Tibial artery (tissue), 4 donors: ENCODE measurements at places on chromosomes 16 and 17.

GRCh38 chr17:2423271-2423670 lies 22.4 kb upstream of the MNT start:
- H3K4me1 ChIP-seq: no peaks in the 10 kb centered on the region
- DNase-seq: no peak
- peaks cover 16% of the 10 kb centered on the region for H3K36me3 ChIP-seq
- H3K27ac ChIP-seq: no peak overlapping the region
- H3K27me3 ChIP-seq: no peaks in the 10 kb centered on the region
- no peak overlapping the region for H3K4me3 ChIP-seq

DNA sequence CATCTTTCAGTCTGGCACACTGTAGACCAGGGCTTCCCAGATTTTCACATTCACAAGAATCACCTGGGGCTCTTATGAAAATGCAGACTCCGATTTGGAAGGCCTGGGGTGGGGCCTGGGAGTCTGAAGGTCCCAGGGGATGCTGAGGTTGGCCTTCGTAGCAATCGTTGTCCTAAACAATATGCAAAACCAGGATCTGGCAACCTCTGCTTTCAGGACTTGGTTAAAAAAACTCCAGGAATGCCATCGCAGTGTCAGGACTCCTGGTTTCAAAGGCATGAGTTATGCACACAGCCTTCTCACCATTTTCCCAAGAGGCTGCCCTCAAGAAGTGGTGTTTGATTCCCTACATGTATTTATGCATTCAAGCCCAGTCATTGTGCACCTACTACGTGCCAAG lies 6.7 kb downstream of the CLEC19A start:
- no peak for DNase-seq
- no peaks in the 10 kb centered on the region for H3K36me3 ChIP-seq
- H3K4me3 ChIP-seq: no peak overlapping the region

DNA sequence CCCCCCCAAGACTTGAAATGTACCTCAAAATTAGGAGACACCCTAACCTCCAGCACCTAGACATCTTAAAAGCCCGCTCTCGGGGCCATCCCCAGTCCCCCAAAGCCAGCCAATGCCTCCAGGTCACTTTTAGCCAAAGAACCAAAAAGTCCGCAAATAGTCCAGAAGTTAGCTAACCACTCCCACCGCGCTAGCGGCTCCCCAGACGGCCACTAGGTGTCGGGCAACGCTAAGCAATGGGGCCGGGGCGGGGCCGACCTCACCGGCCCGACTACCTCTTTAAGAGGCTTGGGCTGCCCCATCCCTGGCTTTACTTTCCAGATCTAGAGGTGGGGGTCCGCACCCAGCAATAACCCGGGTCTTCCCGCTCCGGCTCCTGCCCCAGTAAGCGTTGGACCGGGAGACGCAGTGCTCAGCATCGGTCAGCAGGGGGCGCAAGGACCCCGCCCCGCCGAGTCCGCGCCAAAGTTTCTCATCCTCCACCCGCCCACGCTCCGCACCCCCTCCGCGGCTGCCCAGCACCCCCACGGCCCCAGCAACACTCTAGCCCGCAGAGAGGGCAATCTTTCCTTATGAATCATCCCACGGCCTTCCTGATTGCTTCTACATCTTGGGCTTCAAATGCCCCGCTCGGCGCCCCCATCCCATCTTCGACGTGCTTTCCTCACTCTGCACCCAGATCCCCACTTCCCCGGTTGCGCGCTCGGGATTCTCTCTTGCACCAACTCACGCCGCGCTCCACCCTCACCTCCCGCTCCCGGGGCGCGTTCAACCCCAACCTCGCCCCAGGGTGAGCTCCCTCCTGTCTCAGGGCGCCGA lies 765 bp downstream of the COL1A1 start:
- DNase-seq: peak; percentile 93
- peaks cover 60% of the 10 kb centered on the region for H3K4me1 ChIP-seq
- peak overlapping the region; percentile 67 for H3K4me3 ChIP-seq
- H3K36me3 ChIP-seq: peaks cover 36% of the 10 kb centered on the region
- H3K27ac ChIP-seq: peak overlapping the region; percentile 98
- H3K27me3 ChIP-seq: no peaks in the 10 kb centered on the region

DNA sequence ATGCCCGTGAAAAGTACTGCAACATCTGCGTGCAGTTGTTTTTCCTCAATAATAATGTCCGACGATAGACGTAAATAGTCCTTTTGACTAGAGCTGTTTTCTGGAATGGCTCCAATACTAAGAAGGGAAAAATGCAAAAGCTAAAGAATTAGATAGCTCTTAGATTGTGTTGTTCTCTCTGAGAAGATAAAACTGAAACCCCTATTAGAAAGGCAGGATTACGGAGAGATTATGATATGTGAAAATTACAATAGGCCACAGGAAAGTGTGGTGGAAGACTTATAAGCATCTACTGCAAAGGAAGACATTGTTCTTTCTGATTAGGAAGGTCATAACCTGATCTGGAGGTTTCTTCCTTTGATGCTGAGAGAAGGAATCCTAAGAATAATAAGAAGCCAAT lies 33.5 kb upstream of the KCNJ16 start:
- no peaks in the 10 kb centered on the region for H3K4me1 ChIP-seq
- H3K36me3 ChIP-seq: no peaks in the 10 kb centered on the region
- no peak overlapping the region for H3K27ac ChIP-seq
- no peaks in the 10 kb centered on the region for H3K27me3 ChIP-seq

- no peak overlapping the region for H3K27ac ChIP-seq
- H3K36me3 ChIP-seq: no peaks in the 10 kb centered on the region
- no peak overlapping the region for H3K4me3 ChIP-seq
- no peak for DNase-seq
These were observed 8.6 kb upstream of the TEX19 start for GRCh38 chr17:82350182-82351030.

DNA sequence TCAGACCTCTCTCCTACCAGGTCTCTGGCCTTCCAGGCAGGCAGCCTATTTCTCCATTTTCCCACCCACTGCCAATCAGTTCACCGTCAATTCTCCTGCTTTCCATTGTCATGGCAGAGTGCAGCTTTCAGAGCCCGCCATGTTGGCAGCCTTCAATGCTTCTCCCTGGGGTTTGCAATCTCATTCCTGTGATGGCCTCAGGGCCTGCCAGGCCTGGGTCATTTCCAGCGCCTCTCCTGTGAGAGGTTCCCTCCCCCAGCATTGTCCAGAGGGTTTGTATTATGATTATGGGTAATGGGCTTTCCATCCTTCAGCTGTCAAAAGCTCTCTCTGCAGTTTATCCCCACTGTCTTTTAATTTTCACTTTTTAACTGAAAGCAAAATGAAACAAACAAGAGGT lies 716.6 kb upstream of the CDH8 start:
- H3K27me3 ChIP-seq: no peaks in the 10 kb centered on the region
- DNase-seq: no peak
- H3K36me3 ChIP-seq: no peaks in the 10 kb centered on the region
- no peaks in the 10 kb centered on the region for H3K4me1 ChIP-seq
- H3K27ac ChIP-seq: no peak overlapping the region

DNA sequence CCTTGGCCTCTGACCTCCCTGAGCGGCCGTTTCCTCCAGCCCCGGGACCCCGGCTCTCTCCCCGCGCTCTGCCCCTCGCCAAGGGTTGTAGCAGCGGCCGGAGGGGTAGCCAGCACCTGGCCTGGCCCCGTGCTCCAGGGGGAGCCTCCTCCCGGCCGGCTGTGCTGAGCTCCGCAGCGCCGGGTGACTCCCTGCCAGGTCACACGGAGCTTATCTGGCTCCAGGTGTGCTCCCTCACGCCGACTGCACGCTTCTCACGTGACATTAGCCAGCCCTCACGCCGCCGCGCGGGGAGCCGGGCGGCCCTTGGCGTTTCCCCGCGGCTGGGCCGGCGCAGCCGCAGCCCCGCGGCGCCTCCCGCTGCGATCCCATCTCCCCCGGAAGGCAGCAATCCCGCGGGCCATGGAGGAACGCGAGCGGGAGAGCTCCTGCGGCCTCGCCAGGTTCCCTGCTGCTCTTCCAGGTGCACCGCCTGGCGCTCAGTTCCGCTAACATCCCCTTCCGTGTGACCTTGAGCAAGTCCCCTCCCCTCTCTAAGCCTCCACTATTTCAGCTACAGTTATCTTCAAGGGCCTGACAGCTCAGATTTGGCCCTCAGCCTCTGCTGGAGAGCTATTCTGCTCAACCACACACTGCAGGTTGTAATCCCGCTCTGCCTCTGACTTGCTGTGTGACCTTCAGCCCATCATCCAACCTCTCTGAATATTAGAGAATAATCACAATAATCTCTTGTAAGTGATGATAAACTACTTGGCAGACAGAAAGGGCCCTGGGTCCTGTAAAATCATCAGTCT lies 3.4 kb downstream of the MYO18A start:
- H3K4me1 ChIP-seq: peaks cover 52% of the 10 kb centered on the region
- H3K27me3 ChIP-seq: no peaks in the 10 kb centered on the region
- DNase-seq: no peak
- H3K36me3 ChIP-seq: no peaks in the 10 kb centered on the region

- H3K4me3 ChIP-seq: no peak overlapping the region
- no peaks in the 10 kb centered on the region for H3K4me1 ChIP-seq
- DNase-seq: no peak
- no peak overlapping the region for H3K27ac ChIP-seq
- H3K27me3 ChIP-seq: no peaks in the 10 kb centered on the region
These were observed 22.2 kb upstream of the ADAMTS18 start for GRCh38 chr16:77457046-77457445.

GRCh38 chr17:67297454-67297960 lies 52.5 kb upstream of the HELZ start:
- H3K27me3 ChIP-seq: peaks cover 6% of the 10 kb centered on the region
- peaks cover 5% of the 10 kb centered on the region for H3K4me1 ChIP-seq
- no peak overlapping the region for H3K4me3 ChIP-seq
- no peak overlapping the region for H3K27ac ChIP-seq
- H3K36me3 ChIP-seq: no peaks in the 10 kb centered on the region
- no peak for DNase-seq

DNA sequence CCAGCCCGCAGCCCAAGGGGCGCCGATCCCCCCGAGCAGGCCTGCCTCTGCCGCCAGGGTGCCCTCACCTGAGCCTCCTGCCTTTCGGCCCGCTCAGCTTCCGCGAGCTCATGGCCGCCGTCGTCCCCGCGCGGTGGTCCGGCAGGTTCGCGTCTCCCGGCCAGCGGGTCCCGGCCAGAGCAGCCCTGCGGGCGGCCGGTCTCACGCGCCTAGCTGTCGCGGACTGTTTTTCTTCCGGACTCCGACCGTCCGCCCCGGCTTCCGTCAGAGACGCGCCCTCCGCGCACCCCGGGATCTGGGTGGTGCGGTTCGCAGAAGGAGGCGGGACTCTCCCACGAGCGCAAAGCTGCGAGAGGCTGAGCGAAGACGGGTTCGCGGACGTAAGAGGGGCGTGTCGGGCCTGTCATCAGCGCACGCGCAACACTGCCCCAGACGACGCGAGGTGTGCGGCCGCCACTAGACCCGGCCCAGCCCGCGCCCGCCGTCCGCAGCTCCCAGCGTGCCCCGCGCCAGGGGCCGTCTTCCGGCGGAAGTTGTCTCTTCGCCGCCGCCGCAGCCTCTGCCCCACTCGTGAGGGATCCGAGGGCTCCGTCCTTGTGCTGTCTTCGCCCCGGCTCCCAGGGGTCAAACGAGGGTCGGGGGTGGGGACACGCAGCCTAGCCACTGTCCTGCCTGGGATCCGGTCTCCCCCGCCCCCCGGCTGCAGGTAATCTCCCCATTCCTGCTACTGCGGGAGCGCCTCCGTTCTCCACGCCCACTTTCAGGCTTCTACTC lies at the start of gene INPP5K:
Gene INPP5K, minus strand, starts transcription at position 225 of the 774 bp plus-strand sequence. Its CDS starts 113 bp downstream, at position 112.
- H3K27ac ChIP-seq: peak within 1 kb of the TSS; percentile 87
- peak; percentile 99 for DNase-seq
- peaks cover 10% of the 10 kb centered on the region for H3K36me3 ChIP-seq
- H3K27me3 ChIP-seq: no peaks in the 10 kb centered on the region
- no peaks in the 10 kb centered on the region for H3K4me1 ChIP-seq

DNA sequence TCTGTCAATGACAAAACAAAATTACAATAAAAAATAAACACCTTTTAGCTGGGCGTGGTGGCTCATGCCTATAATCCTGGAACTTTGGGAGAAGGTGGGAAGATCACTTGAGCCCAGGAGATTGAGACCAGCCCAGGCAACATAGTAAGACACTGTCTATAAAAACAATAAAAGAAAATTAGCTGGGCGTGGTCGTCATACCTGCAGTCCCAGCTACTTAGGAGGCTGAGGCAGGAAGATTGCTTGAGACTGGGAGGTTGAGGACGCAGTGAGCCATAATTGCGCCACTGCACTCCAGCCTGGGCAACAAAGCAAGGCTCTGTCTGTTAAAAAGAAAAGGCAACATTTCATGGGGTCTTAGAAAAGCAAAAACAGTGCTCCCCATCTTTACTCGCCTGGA lies 32.7 kb downstream of the EMP2 start:
- no peak overlapping the region for H3K27ac ChIP-seq
- H3K4me3 ChIP-seq: no peak overlapping the region
- H3K36me3 ChIP-seq: peaks cover 59% of the 10 kb centered on the region
- H3K4me1 ChIP-seq: peaks cover 13% of the 10 kb centered on the region

DNA sequence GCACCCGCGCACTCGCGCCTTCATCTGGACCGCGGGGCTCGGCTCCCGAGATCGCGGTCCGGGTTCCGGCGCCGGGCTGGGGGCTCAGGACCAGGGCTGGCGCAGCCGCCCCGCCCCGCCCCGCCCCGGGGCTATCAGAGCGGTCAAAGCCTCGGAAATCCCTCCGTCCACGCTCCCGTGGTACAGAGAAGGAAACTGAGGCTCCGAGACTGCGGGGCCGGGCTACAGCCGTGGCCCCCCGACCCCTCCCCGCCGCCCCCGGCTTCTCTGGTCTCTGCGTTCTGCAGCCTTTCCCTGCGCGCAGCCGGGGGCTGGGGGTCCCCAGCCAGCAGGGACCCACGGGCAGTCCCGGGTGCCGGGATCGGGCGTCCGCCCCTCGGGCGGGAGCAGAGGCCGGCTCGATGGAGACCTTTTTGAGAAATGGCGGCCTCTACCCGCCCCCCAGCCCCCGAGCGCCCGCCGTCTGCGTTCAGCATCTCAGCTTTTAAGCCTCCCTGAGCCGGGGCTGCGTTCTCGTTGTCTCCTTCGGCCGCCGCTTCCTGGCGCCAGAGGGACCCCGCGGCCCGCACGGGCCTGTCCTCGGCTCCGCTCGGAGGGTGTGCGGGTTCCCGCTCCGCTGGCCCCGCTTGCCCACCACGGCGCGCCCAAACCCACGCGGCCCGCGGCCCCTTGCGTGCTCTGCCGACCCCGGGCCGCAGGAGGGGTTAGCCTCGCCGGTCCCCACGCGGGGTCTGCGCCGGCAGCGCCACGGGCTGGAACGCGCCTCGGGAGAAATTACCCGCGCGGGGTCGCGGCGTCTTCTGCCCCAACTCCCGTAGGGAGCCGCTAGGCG lies 1.5 kb upstream of the NPTX1 start:
- no peaks in the 10 kb centered on the region for H3K36me3 ChIP-seq
- peaks cover 97% of the 10 kb centered on the region for H3K27me3 ChIP-seq
- H3K27ac ChIP-seq: no peak overlapping the region
- H3K4me1 ChIP-seq: peaks cover 52% of the 10 kb centered on the region

DNA sequence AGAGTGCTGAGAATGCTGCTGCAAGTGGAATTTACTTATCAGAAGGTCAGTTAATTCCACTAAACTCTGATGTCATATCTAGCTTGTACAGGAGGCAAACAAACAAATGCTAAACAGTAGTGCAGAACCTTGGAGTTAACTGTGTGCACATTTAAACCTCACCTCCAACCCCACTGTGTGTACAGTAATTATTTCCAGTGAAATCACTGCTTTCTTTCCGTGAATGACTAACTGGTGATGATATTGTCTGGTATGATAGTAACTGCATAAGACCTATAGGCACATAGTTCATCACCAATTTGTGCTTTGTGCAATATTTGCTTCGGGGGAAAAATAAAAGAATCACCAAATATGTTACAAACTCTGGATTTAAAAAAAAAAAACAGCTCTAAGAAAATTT lies 492.5 kb upstream of the HSBP1 start:
- H3K4me3 ChIP-seq: no peak overlapping the region
- no peaks in the 10 kb centered on the region for H3K36me3 ChIP-seq
- no peak for DNase-seq
- peaks cover 10% of the 10 kb centered on the region for H3K4me1 ChIP-seq
